NB4 (cell line): ENCODE measurements at places on chromosomes 4 and X.

DNA sequence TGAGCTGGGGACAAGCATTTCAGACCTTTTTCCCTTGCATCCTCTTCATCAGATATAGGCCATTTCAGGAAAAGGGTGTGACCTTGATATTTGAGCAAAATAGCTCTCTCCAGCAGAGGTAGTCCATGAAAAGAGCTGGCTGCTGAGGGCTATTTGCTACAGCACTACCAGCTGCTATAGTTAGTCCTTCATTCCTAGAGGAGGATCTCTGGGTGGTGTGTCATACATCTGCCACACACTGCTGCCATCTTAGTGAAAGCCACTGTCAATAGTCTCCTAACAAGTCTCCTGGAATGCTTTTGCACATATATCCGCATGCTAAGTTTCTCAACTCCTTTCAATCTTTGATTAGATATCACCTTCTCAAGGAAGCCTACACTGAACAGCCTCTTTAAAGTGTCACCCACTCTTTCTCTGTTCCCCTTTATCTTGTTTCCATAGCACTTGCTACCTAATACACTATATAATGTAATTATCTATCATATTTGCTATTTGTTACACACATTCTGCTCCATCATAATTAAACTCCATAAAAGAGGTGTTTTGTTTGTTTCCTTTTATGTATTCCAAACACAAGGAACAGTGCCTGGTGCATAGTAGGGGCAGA is 131.9 kb downstream of the TBC1D19 start:
- DNase-seq, result no peak

DNA sequence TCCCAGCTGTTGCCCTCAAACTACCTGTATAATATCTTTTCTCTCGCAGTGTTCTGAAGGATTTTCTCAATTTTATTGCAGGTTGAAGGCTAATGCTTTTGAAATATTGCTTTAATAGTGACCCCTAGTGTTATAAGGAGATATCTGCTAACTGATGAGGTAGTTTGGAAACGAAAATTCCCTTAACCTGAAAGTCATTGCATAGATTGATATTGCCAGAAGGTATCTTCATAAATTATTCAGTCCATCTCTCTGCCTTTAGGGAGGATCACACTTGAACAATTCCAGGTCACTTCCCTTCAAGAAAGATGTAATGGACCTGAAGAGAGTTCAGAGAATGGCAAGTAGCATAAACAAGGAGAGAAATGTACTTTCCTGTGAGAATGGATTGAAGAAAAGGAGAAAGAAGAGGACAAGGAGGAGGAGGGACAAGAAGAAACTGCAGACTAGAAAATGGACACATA is 44.1 kb downstream of the TIGD4 start:
- DNase-seq, result peak; percentile 57

DNA sequence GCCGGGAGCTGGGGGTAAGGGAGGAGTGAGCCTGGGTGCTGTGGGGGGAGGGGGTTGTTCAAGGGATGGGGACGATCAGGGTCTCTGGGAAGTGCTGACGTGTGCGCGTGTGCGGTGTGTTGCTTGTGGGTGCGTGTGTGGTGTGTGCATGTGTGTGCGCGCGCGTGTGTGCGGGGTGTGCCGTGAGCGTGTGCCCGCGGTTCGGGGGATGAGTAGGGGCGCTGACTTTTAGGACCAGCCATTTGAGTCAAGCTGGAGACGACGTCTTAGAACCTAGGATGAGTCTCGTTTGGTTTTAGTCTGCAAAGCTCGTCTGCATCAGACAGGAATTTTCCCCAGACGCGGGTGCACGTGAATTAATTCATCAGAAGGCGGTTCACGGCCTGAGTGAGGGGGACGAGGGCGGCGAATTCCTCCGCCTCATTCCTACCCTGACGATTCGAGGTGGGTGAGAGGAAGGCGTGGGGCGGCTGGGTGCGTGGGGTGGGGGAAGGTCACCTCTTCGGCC is 950 bp upstream of the TMEM271 start:
- no peak for DNase-seq

DNA sequence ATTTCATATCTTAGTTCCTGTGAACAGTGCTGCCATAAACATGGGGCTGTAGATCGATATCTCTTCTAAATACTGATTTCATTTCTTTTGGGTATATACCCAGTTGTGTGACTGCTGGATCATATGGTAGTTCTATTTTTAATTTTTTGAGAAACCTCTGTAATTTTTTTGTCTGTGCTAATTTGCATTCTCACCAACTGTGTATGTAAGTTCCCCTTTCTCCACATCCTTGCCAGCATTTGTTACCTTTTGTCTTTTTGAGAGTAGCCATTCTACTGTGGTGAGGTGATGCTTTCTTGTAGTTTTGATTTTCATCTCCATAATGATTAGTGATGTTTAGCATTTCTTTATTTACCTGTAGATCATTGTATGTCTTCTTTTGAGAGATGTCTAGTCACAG is 2086.5 kb upstream of the TENM3 start:
- DNase-seq, result no peak

GRCh38 chrX:56759736-56760409 is 30.8 kb downstream of the NBDY start:
- DNase-seq, result no peak

DNA sequence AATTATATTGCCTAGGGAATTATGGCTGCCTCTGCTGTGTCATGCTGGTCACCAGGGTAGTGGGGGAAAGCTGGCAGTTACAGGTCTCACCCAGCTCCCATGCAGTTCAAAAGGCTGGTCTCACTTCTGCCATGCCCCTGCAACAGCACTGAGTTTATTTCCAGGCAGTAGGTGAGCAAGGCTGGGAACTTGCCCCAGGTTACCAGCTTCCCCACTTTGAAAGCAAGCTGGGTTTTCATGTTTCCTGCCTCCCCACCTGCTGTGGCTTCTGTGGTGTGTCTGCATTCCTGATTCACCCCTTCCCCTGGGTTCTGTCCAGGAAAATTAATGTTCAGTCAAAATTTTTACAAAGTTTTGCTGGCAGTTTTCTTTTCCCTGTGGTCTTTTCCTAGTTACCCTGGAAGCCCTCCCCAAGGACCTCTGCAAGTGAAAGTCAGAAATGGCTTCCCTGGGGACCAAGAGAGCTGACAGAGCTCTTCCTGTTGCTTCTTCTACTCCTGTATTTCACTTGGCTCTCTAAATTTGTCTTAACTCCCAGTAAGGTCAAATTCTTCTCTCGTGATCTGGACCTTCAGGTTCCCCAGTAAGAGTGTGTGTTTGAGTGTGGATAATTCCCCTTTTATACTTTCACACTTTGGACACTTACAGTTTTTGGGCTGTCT is 58.5 kb upstream of the AGTR2 start:
- no peak for DNase-seq

GRCh38 chr4:13562876-13563275 is 18.6 kb upstream of the NKX3-2 start:
- DNase-seq, result no peak

DNA sequence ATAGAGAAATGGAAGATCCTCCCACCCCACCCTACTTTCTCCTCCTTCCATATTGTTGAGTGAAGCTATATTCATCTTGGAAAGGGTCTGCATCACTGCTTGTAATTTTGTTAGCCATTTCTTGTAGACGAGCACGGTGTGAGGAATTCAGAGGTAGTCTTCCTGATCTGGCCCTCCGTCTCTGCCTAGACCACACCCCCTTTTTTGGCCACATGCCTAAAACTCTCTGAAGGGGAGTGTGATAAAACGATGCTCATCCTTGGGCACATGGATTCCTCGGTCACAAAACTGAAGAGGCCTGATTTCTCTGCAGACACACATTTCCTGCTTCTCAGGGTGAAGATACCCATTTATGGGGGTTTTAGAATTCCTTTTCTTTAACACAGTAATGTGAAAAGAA is 182.8 kb downstream of the LARP7 start:
- DNase-seq, result no peak

GRCh38 chr4:119299741-119300100 is 22.2 kb downstream of the FABP2 start:
- DNase-seq, result no peak

GRCh38 chrX:14027036-14027435 is 2.7 kb downstream of the GEMIN8 start:
- DNase-seq, result peak; percentile 13

DNA sequence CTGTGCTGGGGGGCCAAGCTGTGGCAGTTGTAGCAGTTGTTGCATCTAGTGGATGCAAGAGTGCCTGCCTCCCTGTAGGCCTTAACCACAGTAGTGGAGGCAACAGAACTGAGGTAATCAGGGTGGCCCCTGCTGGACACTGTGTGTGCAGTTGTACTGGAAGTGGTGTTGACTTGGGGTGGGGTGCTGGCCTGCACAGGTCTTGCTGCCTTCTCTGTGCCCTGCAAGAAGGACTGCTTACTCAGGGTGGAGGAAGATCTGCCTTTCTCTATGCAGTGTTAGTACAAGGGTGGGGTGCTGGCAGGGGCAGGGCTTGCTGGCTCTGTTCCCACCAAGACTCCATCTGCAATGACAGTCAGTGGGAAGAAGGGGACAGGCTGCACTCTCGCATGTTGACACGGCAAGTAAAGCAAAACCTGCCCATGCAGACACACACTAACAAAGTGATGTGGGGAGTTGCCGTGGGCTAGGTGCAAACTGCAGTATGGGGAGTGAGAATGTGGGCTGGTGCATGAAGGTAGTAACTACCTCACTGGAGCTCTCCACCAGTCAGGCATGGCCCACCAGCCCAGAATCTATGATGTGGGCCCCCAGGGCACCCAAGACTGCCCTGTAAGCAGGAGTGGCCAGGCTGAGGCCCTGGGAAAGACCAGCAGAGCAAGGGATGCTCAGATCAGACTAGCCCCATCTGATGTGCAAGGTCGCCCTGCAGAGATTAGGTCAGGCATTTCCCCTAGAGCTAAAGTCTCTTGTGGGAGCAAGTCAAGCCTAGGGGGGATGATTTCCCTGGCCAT is 594.9 kb downstream of the TECRL start:
- DNase-seq, result no peak

DNA sequence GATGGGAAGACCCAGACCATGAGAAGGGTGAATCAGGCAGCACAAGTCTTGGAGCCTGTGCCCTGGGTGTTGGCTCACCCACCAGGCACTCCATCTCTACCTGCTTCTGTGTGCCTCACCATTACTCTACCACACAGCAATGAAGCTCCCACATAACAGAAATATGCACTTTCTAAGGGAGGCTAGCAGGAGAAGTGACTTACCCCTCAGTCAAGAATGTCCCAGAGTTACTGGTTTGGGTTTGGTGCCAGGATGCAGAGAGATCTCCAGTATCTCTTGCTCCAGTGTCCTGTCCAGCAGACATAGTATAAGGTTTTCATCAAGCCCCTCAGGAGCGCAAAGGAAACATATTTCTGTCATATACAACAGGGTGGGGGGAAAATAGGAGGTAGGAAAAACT is 11.3 kb upstream of the RAB40A start:
- DNase-seq, result no peak
